Ascending aorta (tissue), 2 donors: ENCODE measurements at places on chromosomes 3 and 15. TPM values are rescaled to one million over a fixed set of nuclear protein-coding genes. Genes with fewer than 3 reads are reported as not detected.

Gene GOLGA8O
- total RNA-seq: not detected

Gene MYRIP
- total RNA-seq: 12.7 TPM

DNA sequence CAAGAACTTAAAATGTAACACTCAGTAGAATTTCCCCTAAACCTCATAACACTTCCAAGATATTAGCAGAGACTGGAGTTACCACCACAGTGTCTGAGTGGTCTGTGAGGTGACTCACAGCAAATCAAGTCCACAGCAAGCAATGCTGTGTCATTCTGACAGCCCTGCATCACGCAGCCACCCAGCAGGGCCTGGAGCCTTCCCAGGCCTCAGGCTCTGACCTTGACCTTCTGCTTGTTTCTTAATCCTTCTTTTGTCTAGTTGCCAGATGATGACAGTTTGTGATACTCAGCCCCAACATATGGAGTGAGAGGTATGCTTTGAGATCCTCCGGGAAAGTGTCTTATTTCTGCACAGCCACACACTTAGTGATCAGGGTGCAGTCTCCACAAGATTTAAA lies 82.5 kb downstream of the TOP2B start:
- DNase-seq: no peak

DNA sequence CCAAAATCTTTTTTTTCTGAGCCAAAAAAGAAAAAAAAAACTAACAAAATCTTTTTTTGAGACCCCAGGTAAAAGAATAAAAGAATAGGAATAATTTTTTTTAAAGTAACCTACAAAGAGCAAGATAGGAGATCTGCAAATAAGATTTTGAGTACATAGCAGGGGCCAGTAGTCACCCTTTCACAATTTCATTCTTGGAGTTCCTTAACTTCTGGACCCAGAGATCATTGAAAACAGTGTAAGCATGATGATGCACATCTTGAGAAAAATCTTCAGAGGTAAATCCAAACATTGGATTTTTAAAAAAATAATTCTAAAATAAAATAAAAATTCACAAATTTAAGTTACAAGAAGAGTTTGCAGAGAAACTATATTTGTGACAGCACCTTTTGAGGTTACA lies 18.8 kb downstream of the TFRC start:
- DNase-seq: no peak

Gene CCR8
- total RNA-seq: not detected

DNA sequence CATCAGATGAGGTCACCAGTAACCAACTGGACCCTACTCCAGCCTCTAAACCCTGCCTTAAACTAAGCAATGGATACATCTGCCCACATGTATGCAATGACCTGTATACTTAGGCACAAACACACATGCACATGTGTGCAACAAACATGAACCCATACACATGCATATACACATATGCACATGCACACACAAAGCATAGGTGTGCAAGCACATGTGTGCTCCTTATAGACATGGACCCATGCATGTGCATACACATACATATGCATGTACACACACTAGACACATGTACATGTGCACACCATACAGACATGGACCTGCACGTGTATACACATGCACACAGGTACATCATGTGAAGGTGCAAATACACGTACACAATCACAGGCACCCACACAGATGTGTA lies 8.6 kb upstream of the TRH start:
- no peak for DNase-seq

Gene DUOXA2
- total RNA-seq: 0.32 TPM

DNA sequence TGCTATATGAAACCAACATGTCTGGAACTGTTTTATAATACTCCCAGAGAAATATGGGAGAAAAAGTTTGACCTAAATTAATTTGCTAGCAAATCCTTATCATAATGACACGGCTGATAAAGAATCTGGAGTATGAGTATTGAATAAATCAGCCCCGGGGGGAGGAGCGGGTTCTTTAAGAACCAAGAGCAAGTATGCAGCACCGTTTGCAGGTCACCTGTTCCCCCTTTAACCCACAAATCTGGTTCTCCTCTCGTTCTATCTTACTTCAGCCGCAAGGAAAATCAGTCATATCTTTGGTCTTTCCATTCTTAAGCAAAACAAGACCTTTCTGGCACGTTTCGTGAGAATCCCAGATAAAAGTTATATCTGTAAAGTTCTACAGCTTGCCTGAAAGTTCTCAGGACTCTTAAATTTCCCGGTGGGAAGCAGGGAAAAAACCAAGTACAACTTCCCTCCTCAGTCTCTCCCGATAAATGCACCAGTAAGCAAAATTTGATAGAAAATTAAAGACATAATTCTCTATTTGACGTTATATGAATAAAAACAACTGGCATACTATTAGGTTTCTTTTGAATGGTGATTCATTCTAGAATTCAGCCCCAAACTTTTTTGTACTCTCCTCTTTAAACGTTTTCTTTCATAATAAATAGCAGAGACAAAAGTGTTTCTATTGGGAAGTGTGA lies 348.6 kb downstream of the ZBBX start:
- no peak for DNase-seq

Gene WNT5A
- total RNA-seq: 11.3 TPM

Gene PRR20G
- total RNA-seq: not detected

DNA sequence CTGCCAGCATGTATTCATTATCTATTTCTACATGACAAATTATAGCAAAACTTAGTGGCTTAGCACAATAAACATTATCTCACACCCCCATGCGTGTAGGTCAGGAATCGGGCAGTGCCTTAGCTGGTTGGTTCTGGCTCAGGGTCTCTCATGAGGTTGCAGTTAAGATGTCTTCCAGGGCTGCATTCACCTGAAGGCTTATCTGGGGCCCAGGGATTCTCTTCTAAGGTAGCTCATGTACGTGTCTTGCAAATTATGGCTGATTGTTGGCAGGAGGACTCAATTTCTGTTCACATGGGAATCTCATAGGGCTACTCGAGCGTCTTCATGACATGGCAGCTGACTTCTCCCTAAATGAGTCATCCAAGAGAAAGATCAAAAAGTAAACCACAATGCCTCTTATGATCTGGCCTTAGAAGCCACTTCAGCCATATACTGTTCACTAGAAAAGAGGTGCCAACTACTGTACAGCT lies 42.9 kb upstream of the TSC22D2 start:
- no peak for DNase-seq

- DNase-seq: no peak
These were observed 177.5 kb downstream of the STT3B start for GRCh38 chr3:31710123-31710803.

DNA sequence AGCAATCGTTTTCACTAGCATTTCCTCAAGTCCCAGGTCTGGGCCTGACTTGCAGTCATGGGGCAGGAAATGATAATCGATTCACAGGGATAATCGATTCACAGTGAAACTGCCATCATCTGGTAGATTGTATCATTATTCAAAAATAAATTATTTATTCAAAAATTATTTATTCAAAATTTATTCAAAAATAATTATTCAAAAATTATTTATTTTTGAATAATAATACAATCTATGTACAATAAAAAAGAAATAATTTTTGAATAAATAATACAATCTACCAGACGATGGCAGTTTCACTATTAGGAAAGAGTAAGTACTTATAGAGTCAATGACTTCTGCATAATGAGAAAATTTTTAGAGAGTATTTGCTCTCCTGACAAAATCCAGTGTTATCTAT lies 28.1 kb upstream of the PROK2 start:
- DNase-seq: no peak

DNA sequence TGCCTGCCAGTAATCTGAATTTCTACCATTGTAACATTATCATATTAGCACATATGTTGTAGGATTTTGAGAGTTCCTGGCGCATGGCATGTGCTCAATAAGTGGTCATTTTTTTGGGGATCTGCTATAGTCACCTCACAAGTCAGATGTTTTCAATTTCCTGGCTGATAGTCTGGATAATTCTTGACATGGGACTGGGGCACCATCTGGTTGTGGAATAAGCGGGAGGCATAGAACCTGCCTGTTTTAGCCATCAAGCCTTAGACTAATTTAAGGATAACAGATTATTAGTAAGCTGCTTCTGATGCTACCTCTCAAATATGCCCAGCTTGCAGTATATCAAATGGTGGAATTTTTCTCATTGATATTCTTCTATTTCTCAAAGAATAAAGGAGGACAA lies 39.1 kb downstream of the GASK1A start:
- DNase-seq: no peak

Gene MEGF11
- not detected for total RNA-seq

Gene GABRG3
- not detected for total RNA-seq

DNA sequence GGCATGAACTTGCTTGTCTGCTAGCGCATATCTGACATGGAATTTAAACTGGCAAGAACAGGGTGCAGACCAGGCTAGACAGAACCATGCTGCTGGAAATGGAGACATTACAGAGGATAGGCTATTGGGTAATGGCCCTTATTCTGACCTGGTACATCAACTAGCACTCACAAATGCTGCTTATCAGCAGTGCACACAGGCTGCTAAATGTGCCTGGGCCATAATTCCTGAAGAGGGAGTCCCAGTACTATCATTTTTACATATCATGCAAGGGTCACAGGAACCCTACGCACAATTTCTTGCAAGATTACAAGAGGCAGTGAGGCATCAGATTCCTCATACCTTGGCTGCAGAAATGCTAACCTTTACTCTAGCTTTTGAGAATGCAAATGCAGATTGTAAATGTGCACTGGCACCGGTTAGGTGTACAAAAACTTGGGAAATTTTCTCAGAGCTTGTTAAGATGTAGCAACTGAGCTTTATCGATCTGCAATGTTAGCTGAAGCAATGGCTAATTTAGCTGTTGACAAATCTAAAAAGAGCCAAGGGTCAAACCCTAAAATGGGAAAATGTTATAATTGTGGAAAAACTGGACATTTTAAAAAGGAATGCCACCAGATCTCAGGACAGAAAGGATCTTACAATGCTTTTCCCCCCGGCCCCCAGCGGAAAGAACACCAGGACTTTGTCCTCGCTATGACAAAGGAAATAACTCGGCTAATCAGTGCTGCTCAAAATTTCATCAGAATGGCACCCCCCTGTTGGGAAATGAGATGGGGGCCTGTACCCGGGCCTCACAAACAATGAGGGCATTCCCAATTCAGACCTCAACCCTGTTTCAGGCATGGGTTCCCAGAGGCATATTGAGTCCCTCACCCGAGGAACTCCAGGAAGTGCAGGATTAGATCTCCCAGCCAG lies 21.1 kb downstream of the CCRL2 start:
- DNase-seq: no peak

Gene VIPR1
- total RNA-seq: 3.5 TPM

Gene TEX55
- total RNA-seq: not detected

Gene CHST2
- 16.6 TPM for total RNA-seq

- DNase-seq: no peak
These were observed 125.7 kb downstream of the TCF12 start for GRCh38 chr15:57044072-57044702.
